ENCODE measurements at places on chromosomes 7 and 10.
A peak's percentile ranks its signal among the peaks of the same experiment; 100 is the strongest.

DNA sequence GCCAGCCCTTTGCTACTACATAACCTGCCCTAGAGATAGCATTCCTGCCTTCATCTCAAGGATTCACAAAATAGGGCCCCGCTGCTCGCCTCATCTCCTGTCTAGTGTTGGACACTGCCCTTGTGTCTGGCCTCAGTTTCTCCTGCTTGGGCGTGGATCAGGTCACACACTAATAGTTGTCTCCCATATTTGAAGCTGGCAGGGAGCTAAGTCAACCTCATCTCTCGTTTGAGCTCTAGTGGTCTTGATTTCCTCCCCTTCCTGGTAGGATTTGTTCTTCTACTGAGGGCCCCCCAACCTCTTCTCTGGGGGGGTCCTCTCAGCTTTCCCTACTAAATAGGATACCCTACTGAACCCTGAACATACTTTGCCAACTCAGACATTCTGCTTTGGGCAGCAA is 42.2 kb downstream of the ADCYAP1R1 start:
- DNase-seq, result no peak

DNA sequence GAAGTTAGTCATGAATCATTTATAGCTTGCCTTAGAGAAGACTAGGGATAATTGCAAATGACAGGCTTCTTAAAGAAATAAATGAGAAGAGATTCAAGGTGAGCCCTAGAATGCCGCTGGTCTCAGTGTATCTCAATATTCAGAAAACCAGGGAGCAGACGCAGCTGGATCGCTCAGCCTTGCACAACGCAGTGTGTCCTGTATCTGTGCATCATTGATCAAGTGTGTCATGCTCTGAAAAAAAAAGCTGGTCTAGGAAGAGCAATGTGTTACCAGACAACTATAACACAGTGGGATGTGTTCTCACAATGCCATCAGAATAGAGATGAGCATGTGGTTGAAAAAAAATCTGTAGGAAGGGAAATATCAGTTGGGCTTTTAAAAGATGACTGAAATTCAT is 230.1 kb downstream of the CALN1 start:
- DNase-seq, result no peak

DNA sequence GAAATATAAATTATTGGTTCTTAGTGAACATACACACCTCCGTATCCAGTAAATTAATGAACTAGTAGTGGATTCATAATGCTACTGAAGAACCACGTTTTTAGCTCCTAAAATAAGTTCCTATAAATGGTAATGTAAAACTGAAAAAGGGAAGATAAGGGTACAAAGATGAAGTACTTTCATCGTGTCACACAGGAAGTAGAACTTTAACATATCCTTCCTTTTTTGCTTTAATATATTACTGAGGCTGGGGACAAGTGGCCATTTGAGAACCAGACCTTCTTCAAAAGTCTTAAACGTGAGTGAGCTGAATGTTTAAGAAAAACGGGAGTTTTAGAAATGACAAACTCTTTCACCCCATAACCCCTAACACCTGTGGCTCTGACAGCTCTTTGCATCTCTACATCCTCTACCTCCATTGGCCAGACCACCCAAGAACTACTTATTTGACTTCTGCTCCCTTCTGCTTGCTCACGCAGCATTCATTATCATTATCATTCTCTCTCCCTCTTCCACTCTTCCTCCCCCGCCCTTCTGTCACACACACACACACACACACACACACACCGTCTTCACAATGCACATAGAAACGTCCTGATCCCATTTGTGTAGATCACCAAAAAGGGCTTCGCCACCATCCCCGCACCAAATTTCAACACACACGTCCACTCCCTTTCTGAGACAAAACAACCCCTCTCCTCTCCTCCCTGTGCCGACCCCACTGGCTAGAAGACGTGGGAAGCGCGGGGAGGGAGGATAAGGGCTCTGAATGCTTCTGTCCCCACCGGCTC is 677 bp downstream of the SKAP2 start:
- peak; percentile 42 for DNase-seq

DNA sequence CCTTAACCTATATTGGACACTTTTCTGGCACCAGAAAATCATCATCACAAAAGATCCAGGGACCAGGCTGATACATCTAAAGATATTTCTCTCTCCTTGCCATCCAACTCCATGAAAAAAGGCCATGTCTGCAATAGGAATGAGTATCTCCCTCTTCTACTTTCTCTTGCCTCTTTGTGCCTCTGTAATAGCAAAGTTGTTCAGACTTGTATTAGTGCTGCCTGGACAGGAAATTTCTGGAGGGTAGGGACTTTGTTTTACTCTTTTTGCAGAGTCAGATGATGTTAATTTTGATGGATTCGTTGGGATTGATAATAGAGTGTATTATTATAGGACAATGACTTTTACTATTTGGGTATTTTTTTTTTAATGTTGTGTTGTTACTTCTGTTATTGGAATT is 376.3 kb downstream of the INHBA start:
- DNase-seq, result no peak

GRCh38 chr7:86648169-86648568 is 4.5 kb downstream of the GRM3 start:
- DNase-seq, result no peak

Measured in CD4-positive, alpha-beta T cell treated with Interleukin-1 beta for 1 hour (primary cell).